ENCODE measurements at places on chromosomes 7 and 10.

DNA sequence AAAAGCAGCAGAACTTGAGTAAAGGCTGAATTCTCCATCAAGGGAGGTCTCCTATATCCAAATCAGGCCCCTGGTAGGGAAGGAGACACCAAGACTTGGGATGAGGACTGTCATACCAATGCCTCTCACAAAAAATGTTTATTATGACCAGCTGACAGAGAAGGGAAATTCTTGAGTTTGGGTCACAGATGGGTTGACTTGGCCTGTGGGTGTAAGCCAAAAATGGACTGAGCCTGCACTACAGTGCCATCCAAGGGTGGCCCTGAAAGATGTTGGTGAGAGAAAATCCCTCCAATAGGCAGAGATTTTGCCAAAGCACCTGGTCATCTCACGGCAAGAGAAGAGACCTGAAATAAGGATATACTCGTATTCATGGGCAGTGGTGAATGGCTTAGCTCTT is 27.0 kb upstream of the PPIF start:
- DNase-seq: no peak

- no peak for DNase-seq
Observed at GRCh38 chr7:20305726-20306125, 25.0 kb upstream of the ITGB8 start.

- no peak for DNase-seq
Observed at GRCh38 chr7:12601302-12601869, 30.9 kb downstream of the SCIN start.

GRCh38 chr10:88178758-88179157 is 315.3 kb downstream of the PTEN start:
- DNase-seq: no peak

DNA sequence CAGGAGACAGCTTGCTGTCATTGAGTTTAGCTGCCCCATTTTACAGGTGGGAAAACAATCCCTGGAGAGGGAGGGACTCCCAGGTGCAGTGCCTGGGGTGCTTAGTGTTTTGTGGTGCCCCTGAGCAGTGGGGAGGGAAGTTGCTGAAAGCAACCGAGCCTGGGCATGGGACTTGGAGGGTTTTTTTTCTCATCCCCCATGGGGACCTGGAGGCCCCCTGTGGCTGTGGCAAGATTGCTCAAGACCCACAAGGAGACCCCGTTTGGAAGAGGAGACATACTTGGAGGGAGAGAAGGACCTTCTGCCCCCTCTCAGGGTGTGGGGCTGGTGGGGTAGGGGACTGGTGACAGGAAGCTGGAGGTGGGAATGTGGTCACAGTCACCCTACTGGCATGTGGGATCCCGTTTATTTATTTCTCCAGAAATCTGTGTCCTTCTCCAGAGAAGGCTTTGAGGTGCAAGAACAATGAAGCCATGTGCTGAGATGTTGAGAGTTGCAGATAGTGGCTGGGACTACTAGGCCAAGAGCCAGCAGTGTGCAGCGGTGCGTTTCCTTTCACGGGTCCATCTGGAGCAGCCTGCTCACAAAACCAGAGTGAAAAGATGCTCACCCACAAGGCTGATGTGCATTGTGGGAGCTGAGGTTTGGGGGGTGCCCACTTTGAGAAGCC is 21.5 kb downstream of the ZMIZ1 start:
- DNase-seq: no peak

DNA sequence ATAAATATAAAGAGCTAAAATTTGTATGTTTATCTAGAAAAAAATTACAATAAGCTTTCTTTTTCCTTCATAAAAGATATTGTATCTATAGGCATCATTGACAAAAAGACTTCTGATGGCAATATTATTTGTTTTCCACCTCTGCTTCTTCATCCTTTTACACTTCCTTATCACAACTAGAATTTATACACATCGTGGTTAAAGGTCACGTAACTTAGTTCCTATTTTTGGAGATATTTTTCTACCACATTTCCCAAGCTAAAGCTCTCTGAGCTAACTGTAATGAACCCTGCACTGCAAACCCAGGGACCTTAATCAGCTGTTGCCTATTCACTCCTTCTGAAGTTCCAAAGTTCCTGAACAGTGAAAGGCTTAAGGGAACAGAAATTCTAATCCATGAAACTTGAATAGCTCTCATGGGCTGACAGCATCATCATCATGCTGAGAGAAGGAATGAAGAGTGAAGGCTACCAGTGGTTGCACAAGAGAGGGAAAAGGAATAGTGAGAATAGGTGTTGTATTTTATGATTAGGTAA is 106.1 kb upstream of the SLC13A1 start:
- no peak for DNase-seq

- no peak for DNase-seq
Observed at GRCh38 chr7:44964831-44965440, 13.9 kb downstream of the MYO1G start.

DNA sequence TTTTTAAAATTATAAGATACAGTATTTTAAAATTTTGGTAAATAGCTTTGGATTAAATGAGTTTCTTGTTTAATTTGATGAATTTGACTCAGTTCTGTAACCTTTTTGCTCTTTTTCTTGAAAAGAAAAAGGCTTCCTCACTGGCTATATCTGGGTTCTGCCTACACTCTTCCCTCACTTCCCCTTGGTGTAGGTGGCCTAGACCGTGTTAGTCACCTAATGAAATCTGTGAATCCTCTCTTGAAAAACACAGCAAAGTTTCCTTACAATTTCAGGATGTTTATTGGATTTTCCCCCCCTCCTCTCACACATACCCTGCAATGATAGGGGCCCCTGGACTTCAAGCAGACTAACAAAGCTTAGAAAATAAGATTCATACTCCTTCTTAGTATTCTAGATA is 231.6 kb downstream of the ADK start:
- no peak for DNase-seq

DNA sequence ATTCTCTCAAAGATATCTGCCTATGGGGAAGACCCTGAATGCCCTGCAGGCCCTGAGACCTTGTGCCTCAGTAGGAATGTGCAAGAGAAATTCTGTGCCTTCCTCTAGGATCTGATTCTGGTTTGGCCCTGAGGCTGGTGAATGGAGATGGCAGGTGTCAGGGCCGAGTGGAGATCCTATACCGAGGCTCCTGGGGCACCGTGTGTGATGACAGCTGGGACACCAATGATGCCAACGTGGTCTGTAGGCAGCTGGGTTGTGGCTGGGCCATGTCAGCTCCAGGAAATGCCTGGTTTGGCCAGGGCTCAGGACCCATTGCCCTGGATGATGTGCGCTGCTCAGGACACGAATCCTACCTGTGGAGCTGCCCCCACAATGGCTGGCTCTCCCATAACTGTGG is 15.7 kb downstream of the DMBT1 start:
- no peak for DNase-seq

DNA sequence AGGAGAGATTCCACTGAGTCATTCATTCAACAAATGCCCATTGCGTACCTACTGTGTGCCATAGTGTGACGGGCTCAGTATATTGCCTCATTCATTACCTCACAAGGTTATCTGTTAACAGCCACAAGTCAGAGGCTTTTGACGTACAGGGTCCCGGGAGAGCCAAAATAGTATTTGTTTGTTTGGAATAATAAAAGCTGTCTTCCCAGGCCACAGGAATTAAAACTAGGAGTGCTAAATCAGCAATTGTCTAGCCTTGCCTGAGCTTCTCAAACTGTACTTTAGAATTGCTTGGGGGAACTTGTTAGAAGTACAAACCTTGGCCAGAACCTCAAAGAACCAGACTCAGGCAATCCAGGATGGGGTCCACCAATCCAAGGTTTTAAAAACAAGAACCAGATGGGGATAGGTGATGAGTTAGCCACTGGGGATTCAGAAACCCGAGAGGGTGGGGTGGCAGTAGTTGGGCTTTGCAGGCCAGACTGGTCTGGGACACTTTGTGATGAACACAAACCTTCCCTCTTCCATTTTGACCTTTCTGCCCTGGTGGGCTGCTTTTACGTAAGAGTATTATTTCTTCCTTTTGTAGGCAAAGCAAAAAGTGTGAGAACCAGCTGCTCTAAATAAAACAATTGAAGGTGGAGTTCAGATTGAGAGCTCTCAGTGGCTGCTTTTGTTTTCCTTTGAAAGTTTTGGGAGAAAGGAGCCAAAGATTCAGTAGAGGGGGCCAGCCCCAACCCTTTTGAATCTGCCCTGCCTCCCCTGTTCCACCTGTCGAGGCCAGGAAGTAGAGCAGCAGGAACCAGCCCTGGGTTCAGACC is 113.0 kb upstream of the ANLN start:
- DNase-seq: no peak

GRCh38 chr7:44743750-44744149 is 4.9 kb upstream of the ZMIZ2 start:
- no peak for DNase-seq

GRCh38 chr10:44422570-44423101 is 37.7 kb upstream of the CXCL12 start:
- no peak for DNase-seq

DNA sequence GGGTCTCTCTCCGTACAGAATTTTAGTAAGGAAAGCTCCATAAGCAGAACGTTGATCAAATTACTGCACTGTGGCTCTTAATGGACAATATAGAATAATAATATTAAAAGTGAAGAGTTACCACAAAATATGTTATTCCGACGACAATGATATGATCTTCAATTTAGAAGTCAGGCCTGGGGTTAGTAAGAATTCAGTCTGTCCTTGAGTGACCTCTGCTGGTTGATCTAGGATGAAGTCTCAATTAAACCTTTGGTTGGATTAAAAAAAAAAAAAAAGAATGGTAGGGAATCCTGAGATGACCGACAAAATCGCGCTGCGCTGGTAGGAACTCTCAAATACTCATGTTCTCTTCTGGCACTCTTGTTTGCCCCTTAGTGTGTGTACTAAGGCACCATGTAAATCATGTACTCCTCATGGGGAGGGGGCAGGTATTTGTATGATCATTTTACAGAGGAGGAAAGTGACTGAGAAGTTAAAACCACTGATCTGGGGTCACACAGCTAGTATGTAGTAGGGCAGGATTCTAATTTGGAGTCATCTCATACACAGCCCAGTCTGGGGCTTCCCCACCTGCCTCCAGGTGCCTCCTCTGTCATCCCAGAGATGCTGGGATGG is 161.3 kb upstream of the NPVF start:
- peak; percentile 47 for DNase-seq
